ENCODE measurements at places on chromosomes 5 and 9.

GRCh38 chr5:89327608-89328007, 444.6 kb upstream of the MEF2C start:
- no peak for DNase-seq

DNA sequence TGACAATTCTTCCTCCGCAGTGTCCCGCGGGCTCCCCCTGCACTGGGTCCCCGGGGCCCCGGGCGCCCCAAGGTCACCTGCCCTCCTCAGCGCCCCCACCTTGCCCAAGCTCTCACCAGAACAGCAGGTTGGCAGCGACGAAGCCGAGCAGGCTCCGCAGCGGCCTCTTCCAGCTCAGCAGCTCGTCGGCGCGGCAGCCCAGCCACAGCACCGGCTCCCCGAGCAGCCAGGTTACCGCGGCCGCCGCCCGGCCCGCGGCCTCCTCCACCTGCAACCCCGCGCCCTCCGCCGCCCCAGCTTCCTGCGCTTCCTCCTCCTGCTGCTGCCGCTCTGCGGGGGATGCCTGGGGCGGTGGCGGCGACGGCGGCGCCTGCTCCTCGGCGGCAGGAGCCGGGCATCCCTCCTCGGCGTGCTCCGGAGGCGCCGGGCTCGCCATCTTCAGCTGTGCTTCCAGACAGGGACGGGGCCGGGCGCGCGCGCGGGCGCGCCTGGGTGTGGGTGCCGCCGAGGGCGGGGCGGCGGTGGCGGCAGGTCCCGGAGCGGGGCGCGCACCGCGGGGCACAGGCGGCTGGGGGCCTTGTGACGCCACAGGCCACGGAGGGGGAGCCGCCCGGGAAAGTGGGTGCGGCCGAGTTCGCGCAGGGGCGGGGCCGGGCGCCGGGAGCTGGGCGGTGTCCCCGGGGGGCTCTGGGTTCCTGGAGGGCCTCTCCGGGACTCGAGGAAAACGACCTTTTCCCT, at the start of gene RETREG1:
Gene RETREG1, minus strand, starts transcription at position 462 of the 738 bp plus-strand sequence. Its CDS starts 26 bp downstream, at position 436.
- DNase-seq: peak; percentile 55

- no peak for DNase-seq
These were observed 490.5 kb upstream of the SEMA6A start for GRCh38 chr5:117065161-117065560.

- DNase-seq: no peak
These were observed 66.6 kb upstream of the IFNK start for GRCh38 chr9:27457445-27457844.

DNA sequence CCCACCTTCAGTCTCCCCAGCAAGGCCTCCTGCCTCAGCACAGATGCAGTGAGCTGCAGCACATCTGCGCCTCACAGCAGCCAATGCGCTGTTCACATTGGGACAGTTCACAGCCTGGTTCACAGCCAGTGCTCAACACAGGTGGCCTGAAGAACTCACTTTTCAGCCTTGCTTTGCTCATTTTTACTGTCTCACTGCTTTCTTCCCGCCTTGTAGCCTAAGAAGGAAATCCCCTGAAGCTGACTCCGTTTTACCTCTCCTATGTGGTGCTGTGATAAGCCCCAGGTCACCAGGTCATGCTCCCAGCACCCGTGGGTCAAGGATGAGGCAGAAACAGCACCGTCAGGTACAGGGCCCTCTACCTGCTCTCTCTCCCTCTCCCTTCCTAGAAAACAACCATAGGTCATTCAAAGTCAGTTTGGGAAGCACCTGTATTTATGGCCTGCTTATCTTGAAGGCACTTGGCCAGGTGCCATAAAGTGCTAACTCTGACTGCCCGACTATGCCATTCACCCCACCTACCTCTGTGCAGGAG, 1.1 kb downstream of the GCNT4 start:
- DNase-seq: no peak

DNA sequence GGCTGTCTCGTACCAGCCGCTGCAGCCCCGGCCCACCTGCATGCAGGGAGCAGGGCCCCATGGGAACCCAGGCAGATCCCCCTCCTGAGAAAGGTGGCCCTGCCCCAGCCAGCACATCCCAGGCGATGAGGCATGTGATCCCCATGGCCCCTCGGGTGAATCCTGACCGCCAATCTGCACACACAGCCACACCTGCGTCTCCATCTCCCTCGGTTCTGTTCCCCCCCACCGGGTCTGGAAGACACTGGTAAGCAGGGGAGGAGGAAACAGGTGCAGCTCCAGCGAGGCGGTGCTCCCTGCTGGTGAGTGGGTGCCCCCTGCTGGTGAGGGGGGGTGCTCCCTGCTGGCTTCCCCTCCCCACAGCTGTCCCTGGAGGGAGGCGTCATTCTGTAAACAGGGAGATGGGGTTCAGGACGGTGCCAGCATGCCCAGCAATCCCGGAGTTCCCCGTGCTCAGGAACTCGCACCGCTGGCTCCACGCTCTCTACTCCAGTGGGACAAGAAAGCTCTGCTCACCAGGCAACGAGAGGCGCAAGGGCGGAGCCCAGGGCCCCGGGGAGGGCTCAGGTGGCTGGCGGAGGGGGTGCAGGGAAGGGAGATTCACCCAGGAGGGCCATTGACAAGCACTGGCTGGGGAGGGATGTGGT, 28.4 kb upstream of the SLC12A7 start:
- peak; percentile 16 for DNase-seq

GRCh38 chr9:136275655-136276429, 28.1 kb downstream of the CCDC187 start:
- DNase-seq: peak; percentile 13

DNA sequence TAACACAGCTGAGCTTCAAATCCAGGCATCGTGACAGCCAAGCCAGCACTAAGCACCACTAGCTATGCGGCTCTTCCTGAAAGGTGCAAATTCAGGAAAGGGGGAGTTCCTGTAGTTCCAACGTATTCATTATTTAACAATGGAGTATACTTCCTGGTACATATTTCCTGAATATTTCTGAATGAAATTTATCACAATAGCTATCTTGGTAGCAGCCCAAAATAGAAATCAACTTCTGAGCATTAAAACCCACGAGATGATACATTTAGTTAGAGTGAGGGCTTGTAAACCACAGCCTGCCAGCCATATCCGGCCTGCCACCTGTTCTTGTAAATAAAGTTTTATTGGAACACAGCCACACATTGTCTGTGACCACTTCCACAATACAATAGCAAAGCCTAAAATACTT, 109.7 kb upstream of the RETREG1 start:
- DNase-seq: peak; percentile 50

DNA sequence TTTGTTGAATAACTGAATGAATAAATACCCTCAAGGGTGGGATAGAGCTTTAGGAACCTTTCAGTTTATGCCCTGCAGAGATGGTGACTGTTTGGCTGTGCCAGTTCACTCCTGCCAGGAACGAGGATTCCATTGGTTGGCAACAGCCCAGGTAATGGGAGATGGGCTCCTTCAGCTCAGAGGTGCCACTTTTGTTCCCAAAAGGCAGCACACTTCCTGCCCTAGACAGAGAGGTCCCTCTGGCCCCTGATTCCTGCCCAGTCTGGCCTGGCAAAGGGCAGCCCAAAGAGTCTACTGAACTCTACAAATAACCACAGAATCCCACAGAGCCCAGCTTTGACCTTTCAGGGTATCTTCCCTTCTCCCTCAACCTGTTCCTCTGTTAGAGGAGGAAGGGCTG, 1.6 kb downstream of the C9orf152 start:
- no peak for DNase-seq

DNA sequence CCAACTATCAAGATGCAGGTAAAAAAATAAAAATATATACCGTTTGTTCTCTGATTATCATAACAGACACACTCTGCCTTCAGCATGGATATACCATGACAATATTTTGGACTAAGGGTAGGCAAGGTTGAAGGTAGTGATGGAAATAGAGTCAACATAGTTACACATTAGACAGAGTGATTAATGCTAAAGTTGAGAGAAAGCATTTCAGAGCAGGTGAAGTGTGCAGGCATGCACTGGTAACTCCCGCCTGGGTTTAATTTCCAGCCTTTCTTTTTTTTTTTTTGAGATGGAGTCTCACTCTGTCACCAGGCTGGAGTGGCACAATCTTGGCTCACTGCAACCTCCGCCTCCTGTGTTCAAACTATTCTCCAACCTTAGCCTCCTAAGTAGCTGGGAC, 458.5 kb downstream of the TLR4 start:
- no peak for DNase-seq

- DNase-seq: no peak
These were observed 88.8 kb upstream of the BRINP1 start for GRCh38 chr9:119458068-119458467.

GRCh38 chr9:30015073-30015472, 2369.4 kb upstream of the ACO1 start:
- no peak for DNase-seq

DNA sequence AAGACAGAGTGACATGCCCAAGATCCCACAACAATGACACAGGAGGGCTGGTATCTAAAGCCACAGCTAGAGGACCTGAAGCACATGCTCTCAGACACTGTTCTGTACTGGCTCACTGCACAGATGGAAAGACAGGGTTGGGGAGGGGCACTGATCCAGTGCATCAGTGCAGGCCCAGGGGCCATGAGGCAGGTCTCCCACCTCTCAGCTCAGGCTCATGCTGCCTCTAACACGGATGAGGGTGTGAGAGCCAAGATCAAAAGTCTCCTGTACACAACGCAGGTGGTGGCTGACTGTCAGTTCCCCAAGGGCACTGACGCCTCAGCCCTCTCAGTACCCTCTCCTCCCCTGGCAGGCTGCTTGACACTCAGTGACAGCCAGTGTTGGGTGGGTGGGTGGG, 10.9 kb downstream of the RAPGEF1 start:
- no peak for DNase-seq

- DNase-seq: peak; percentile 77
These were observed 62.5 kb upstream of the ITGA1 start for GRCh38 chr5:52725065-52725746.

DNA sequence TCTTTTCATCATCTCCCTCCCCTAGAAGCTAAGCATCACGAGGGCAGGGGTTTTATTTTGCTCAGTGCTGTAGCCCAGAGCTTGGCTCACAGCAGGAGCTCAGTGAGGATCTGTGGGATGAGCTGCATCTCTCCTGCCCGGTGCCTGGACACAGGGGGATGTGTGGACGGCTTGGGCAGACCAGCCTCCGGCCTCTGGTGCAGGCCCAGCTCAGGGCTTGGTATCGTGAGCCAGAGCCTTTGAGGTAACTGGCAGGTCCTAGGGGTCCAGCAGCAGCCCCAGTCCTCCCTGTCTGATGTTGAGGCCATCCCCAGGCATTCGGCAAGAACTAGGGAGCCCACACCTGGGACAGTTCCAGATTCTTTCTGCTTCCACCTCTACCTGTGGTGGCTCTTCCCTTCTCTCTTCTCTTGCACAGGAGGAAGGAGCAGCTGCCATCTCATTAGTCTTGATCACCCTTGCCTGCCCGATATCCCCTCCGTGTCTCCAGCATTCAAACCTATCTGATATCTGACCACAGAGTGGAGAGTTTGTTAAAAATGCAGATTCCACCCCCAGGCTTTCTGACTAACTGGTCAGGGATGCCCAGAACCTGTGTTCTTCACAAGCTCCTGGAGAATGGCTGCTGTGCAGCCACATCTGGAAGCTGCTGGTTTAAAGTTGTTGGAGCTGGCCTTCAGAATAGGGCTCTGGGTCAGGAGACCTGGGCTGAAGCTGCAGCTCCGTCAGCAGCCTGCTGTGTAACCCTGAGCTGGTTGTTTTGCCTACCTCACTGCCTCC, 7.9 kb upstream of the SLC6A7 start:
- DNase-seq: peak; percentile 29
